Amygdala (tissue), 56 donors: ENCODE measurements at places on chromosomes 6 and 20.

DNA sequence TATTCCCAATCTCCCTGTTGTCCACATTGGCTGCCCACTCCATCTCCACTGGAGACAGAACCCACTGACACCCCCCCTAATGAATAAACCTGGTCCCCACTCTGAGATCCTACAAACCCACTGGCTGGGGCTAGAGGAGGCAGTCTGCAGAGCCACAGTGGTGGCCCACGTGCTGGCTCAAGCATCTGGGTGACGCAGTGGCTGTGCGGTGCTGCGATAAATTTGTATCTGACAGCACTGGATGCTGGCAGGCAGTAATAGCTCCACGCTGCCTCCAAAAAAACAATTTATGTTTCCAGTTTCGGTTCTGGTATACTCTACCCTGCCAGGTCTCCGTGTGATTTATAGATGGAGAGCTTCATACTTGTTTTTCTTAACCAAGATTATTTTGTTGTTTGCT is 87.1 kb upstream of the SYNDIG1 start:
- DNase-seq, result no peak

DNA sequence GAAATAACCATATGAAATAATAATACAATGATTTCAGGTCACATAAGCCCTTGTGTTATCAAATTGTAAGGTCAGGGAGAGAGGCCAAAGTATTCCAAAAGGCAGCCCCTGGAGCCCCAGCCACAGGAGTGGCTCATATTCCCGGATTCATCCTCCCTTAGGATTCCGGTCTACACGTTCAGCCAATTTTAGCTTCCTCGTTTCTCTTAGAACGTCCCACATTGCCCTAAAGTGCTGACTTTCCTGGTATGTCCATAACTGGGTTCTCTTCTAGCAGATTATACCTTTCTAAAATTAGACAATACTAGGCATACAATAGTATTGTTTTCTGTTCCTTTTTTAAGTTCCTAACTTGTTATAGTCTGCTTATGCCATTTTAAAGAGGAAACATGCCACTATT is 192.7 kb upstream of the NOX3 start:
- no peak for DNase-seq

DNA sequence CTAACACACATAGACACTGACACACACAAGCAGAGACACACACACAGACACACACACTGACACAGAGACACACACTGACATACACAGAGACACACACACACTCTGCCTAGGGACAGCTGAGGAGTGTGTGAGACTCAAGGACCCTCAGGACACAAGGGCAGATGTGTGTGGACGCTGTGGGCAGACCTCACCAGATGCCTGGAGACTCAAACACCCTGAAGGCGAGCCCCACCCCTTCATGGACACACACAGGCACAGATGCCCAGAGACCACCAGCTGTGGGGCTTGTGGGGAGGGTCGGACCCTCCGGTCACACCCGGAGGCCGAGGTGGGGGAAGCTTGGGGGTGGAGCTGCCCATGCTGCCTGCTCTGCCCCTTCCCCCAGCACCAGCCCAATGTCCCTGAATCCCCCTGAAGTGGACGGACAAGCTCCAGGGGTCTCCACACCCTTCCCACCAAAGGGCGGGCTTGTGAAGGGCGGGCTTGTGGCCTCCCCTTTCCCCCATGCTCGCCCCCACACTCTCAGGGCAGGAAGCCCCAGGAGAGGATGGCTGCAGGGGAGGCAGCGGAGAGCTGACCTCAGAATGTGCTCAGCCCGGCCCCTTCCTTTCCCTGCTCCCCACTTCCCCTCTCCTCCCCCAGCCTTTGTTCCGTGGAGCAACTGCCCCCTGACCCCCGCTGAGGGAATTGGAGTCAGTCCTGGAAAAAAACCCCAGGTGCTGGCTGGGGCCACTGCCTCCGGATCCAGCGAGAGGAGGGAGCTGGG is 13.9 kb upstream of the ABHD16B start:
- no peak for DNase-seq

GRCh38 chr6:13372688-13373487 is 44.6 kb upstream of the TBC1D7 start:
- DNase-seq, result no peak
